ENCODE measurements at places on chromosomes 7 and 10. TPM values are rescaled to one million over a fixed set of nuclear protein-coding genes. Genes with fewer than 3 reads are reported as not detected.
A peak's percentile ranks its signal among the peaks of the same experiment; 100 is the strongest.

- no peak for DNase-seq
These were observed 39.2 kb upstream of the COL1A2 start for GRCh38 chr7:94355454-94355853.

- DNase-seq: no peak
These were observed 425.8 kb upstream of the FOXK1 start for GRCh38 chr7:4256286-4256685.

DNA sequence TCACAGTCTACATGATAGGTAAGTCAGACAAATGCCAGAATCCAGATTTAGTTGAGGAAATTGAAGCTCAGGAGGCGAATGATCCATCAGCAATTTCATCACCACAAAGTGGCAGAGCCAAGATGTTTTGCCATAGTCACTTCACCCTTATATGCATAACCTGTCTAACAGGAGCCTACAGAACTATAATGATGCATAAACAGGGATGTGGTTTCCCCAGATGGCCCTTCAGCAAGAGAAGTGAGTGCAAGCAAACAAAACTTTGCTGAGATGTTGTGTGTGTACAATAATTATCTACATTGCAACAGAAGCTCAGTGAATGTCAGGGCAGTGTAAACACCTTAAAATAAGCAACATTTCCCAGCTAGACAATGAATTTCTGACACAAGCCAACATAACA is 28.6 kb downstream of the PON3 start:
- DNase-seq: no peak

- no peak for DNase-seq
These were observed 55.2 kb downstream of the HIPK2 start for GRCh38 chr7:139722604-139723003.

GRCh38 chr7:12031186-12031585 is 179.9 kb upstream of the TMEM106B start:
- no peak for DNase-seq

DNA sequence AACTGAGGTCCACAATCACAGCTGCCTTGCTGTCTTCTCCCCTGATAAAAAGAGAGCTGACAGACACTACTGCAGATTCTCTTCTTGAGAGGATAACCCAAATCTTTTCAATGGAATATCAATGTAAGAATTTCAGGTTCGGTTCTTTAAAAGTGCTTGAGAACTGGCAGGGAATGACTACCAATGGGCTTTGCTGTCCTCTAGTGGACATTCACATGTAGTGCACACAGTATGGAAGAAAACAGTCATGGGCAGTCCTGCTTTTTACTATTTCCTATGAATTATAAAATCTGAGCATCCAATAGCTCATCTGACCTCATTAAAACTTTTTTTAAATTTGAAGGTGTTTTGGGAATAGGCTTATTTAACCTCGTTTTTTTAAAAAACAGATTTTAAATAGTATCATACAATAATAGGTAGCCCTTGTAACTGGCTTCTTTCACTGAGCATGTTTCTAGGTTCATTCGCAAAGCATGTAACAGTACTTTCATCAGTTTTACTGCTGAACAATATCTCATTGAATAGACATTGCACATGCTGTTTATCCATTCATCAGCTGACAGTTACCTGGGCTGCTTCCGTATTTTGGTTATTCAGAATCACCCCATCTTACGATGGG is 18.3 kb downstream of the FZD9 start:
- DNase-seq: no peak

DNA sequence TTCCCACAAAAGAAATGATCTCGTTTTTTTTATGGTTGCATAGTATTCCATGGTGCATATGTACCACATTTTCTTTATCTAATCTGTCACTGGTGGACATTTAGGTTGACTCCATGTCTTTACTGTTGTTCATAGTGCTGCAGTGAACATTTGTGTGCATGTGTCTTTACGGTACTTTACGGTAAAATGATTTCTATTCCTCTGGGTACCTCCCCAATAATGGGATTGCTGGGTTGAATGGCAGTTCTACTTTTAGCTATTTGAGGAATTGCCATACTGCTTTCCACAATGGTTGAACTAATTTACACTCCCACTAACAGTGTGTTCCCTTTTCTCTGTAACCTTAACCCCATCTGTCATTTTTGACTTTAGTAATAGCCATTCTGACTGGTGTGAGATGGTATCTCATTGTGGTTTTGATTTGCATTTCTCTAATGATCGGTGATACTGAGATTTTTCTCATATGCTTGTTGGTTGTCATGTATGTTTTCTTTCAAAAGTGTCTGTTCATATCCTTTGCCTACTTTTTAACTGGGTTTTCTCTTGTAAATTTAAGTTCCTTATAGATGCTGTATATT is 37.2 kb downstream of the MKLN1 start:
- no peak for DNase-seq

GRCh38 chr10:72831696-72832409 is 61.7 kb upstream of the OIT3 start:
- no peak for DNase-seq

DNA sequence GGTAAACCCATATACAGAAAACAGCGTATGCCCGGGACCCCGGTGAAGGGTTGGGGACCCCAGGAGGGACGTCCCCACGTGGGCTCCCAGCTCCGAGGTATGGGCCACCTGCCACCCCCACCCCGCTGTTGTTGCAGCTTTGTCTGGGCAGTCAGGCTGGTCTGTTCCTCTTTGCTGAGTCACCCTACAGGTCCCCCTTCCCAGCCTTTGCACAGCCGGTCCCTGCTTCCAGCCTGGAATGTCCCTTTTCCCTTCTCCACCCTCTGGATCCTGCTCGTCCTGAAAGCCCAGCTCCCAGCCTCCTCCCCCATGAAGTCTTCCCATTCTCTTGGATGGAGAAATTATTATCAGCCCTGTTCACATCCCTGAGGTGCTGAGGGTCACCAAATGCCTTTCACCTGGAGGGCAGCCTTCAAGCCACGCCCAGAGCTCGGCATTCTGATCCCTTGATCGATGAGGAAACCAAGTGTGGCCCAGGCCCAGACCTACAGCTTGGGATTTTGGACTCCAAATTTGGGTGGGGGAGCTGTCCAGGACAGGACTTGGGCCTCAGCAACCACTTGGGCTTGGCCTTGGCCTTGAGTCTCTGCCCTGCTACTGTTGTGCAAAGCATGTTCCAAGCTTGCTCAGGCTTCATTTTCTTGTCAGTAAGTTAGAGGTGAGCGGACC is 2.6 kb downstream of the CLDN4 start:
- no peak for DNase-seq

- no peak for DNase-seq
These were observed 10.7 kb downstream of the CBLL1 start for GRCh38 chr7:107754642-107755041.

GRCh38 chr7:92849322-92849721 is 12.9 kb upstream of the CDK6 start:
- DNase-seq: no peak

- DNase-seq: no peak
These were observed 53.6 kb upstream of the WNT16 start for GRCh38 chr7:121275204-121275603.

GRCh38 chr7:115410434-115410820 is 488.5 kb downstream of the MDFIC start:
- no peak for DNase-seq

- no peak for DNase-seq
These were observed 104.0 kb downstream of the MAD1L1 start for GRCh38 chr7:2128601-2129322.

DNA sequence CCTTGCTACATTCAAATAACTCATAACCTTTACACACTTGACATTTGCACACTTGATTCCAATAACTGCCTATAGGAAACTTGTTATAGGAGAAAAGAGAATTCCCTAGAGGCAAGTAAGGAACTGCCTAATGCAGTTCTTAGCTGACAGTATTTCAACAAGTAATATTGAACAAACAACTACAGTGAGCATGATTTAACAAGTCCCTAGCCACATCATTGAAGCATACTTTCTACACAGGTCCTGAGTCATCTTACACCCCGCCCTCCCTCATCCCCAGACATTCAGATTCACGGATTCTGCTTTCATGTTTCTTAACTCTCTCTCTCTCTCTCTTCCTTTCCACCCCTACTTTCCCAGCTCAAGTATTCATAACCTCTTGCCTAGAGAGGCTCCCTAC is 153.5 kb downstream of the LSM5 start:
- DNase-seq: no peak

- no peak for DNase-seq
These were observed 14.3 kb downstream of the GALNT17 start for GRCh38 chr7:71145906-71146901.

- no peak for DNase-seq
These were observed 48.5 kb upstream of the LMTK2 start for GRCh38 chr7:98058186-98058585.

GRCh38 chr7:134630237-134630636 is 16.4 kb upstream of the BPGM start:
- no peak for DNase-seq

GRCh38 chr10:5545778-5546710 is 21.3 kb downstream of the CALML3 start:
- DNase-seq: no peak

GRCh38 chr7:40182452-40182851 is 47.6 kb downstream of the SUGCT start:
- DNase-seq: no peak

DNA sequence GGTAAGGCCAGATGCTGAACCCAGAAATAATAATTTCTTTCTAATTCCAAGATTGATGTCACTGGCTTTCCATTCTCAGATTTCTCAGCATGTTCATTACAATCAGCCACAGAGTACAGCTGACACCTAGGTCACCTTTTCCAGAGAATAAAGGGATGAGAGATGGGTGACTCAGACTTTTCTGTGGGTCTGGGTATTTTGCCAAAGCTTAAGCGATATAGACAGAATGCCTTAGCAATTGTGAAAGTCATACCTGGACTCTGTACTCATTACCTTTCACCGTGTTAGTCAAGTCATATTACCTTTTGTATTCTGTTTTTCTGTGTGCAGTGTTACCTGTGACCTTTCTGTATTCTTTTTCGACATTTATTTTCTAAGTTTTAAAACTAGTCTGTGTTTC is 10.6 kb upstream of the PRTFDC1 start:
- DNase-seq: no peak

- DNase-seq: no peak
These were observed 56.7 kb downstream of the DDC start for GRCh38 chr7:50508471-50508943.

- DNase-seq: no peak
These were observed 838.8 kb downstream of the GRID1 start for GRCh38 chr10:85527616-85528317.

DNA sequence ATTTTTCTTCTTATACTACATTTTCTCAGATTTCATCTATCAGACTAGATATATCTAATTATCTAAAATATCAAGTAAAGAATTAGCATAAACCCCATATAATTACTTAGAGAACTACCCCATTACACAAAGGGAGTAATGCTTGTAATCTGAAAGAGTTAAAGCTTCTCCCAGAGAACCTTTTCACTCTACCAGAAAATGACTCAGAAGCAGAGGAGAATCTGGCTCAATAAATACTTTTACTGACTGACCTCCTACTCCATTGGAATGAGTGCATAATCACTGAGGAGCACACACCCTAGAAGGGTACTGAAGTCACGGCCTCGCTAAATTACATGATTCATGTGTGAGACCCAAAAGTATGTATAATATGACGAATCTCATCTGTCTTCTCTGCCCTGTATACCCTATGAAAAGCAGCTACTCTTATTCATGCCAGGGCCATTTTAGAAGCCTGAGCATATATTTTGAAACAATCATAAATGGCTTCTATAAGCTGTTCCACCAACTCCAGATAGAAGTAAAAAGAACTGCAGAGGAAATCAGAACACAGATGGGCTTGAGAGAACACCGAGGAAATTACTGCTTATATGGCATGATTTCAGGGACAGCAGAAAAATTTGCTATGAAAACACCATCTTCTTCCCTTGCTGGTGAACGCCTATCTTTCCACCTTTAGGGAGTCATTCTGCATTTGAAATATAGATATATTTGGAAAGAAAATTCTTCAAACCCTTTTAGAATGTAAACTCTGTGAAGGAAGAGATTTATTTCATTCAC is 32.7 kb downstream of the DNMBP start:
- no peak for DNase-seq

- DNase-seq: no peak
These were observed 196.6 kb upstream of the GALNT17 start for GRCh38 chr7:70935311-70935710.

GRCh38 chr7:18087026-18087686 is 59.5 kb upstream of the PRPS1L1 start:
- peak; percentile 16 for DNase-seq

Gene INHBA
- 4.0 TPM for polyA plus RNA-seq

Gene CDH23
- 0.75 TPM for polyA plus RNA-seq

Gene TAS2R60
- polyA plus RNA-seq: not detected

Gene RSPH10B2
- 2.1 TPM for polyA plus RNA-seq

Gene GIMAP2
- polyA plus RNA-seq: 7.6 TPM

Gene SLC13A4
- polyA plus RNA-seq: 0.71 TPM

Gene ZNF365
- 0.41 TPM for polyA plus RNA-seq

Gene ACBD7
- 8.0 TPM for polyA plus RNA-seq

Gene SLC39A12
- polyA plus RNA-seq: not detected

Gene EPO
- polyA plus RNA-seq: not detected

Gene FANK1
- polyA plus RNA-seq: 10.7 TPM

Gene OR2A42
- 0.58 TPM for polyA plus RNA-seq

Gene SFTPA1
- not detected for polyA plus RNA-seq

Gene GNGT1
- 0.21 TPM for polyA plus RNA-seq

Gene TDRD1
- 0.05 TPM for polyA plus RNA-seq

Gene ARHGEF35
- 27.6 TPM for polyA plus RNA-seq

Gene SLC13A1
- polyA plus RNA-seq: 15.3 TPM

Gene ACSM6
- 0.10 TPM for polyA plus RNA-seq

Gene GIMAP7
- polyA plus RNA-seq: 17.2 TPM

Gene GNG11
- polyA plus RNA-seq: 36.5 TPM

Gene AUTS2
- polyA plus RNA-seq: 144 TPM

Gene ANKRD7
- polyA plus RNA-seq: 3.6 TPM

Gene NACAD
- 9.8 TPM for polyA plus RNA-seq

Gene BICC1
- polyA plus RNA-seq: 84.9 TPM

Gene OPALIN
- not detected for polyA plus RNA-seq

All from left renal cortex interstitium (tissue), 4 donors.